Placental pericyte (primary cell): ENCODE measurements at places on chromosomes 3 and 15. TPM values are rescaled to one million over a fixed set of nuclear protein-coding genes. Genes with fewer than 3 reads are reported as not detected.

The HOMER2 gene
- 1.3 and 2.0 TPM in 2 replicates for total RNA-seq

The C2CD4A gene
- total RNA-seq, result not detected in 2 replicates

The KNL1 gene
- 1.1 and 63.7 TPM in 2 replicates for total RNA-seq

The ATP10A gene
- 0.44 and 2.6 TPM in 2 replicates for total RNA-seq

The SERP1 gene
- 230 and 608 TPM in 2 replicates for total RNA-seq

The SLC9C1 gene
- total RNA-seq, result not detected in 2 replicates

The SCAANT1 gene
- total RNA-seq, result not detected in 2 replicates

The FOXL2NB gene
- 0.66 and 24.1 TPM in 2 replicates for total RNA-seq

The MUC4 gene
- total RNA-seq, result not detected in 2 replicates
